NCI-H2081 treated with DMSO at 0.1 percent for 48 hours (cell line): ENCODE measurements at places on chromosomes 1 and 21.

DNA sequence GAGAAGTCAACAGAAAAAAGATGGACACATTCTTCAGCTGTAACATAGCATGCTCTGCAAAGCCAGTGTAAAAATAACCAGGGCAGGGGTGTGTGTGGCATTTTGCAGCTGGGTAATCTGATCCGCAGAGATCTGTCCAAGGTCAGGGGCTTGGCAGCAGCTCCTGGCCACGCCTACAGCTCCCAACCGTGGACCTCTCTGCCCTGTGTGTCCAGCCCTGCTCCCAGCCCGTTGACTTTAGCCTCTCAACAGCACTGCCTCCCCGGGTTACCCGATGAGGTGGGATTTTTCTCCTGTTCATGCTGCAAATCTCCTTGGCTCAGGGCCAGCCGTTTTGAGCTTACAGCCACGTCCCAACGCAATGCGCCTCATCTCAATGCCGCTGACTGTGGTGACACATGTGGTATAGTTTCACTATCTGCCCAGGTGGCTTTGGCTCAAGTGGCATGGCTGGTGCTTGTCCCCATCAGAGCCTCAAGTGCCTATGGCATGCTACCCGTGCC, 68.1 kb downstream of the VWA5B1 start:
- DNase-seq: no peak

DNA sequence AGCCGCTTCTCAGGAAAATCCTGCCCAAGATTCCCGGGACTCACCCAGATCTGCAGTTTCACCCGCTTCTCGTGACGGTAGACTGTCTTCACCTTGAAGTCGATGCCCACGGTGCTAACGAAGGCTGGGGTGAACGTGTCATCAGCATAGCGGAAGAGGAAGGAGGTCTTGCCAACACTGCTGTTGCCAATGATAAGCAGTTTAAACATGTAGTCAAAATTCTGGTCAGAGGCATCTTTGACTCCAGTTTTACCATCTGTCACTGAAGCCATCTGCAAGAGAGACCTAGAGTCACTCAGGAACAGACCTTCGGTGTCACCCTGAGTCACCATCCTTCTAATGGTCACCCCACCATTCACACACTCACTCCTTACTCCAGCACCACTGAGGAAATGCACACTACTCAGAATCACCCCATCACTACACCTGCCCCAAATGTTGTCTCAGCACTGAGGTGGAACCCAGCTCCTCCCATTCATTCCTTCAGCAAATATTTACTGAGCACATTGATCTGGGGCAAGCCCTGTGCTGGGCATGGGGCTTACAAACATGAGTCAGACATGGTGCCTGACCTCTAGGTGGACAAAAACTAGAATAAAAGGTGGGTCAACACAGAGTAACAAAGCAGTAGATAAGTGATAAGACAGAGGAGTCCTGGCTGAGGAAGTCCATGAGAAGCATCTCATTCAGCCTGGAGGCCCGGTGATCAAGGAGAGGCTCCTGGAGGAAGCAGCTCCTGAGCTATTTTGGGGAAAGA, 13.5 kb downstream of the RAB3B start:
- no peak for DNase-seq

GRCh38 chr1:115650961-115651360, 9.2 kb downstream of the VANGL1 start:
- DNase-seq: no peak

DNA sequence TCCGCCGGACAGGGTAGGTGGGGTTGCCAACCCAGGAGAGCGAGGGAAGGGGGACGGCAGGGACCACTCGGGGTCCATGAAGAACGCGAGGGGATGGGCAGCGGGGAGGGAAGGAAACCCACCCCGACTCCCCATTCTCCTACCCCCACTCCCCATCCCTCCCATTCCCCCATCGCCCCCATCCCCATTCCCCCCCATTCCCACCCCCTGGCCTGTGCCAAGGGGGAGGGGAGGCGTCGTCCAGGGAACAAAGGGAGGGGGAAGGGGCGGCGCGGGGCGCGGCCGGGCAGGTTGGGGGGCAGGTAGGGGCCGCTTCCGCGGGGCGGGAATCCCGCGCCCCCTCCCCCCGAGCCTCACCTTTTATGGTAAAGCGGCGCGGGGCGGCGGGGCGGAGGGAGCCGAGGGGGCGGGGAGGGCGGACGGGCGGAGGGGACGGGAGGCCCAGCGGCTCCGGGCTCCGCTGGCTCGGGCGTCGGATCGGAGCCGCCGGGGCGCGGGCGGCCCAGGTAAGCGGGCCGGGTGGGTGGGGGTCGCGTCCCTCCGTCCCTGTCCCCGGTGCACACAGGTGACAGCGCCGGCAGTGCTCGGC, at the start of gene FBLIM1:
Gene FBLIM1, plus strand, starts transcription at position 453 of the 589 bp plus-strand sequence. CDS start 6,189 bp downstream, outside the sequence.
- DNase-seq: no peak

- DNase-seq: no peak
Measured at GRCh38 chr1:79667848-79668696, 661.5 kb upstream of the ADGRL4 start.

DNA sequence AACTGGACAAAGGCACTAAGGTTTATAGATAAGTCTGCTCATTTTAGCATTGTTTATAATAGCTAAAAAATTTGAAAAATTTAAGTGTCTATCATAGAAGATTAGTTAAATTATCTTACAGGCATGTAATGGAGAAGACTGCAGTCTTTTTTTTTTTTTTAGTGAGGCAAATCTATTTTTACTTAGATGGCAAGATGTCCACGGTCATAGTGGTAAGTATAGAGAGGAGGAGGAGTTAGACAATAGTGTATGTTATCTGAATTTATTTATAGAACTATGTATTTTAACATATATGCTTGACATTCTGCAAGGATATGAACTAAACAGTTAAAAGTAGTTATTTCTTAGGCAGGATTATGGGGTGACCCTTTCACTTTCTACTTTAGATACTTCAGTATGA, 149.0 kb downstream of the SYT2 start:
- no peak for DNase-seq

GRCh38 chr21:45502600-45502999, 39.6 kb downstream of the SLC19A1 start:
- DNase-seq: no peak

DNA sequence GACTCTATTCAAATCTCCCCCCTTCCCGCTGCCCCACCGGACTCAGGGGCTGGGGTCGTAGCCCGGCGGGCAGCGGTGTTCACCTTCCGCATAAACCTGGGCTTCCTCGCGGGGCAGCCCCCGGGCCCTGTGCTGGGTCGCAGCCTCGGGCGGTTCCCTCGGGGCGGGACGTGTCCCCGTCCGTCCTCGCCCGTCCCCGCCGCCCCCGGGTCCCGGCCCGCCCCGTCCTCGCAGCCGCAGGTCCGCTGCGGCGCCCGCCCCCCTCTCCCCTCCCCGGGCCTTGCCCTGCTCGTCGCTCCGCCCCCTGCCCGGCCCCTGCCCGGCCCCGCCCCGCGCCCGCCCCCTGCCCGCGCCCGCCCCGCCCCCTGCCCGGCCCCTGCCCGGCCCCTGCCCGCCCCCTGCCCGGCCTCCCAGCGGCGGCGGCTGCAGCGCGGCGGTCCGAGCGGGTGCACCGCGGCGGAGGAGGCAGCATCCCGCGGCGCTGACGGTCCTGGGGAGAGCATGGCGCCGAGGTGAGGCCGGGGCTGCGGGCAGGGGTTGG, at the start of gene COL18A1:
Gene COL18A1, plus strand, starts transcription at position 436 of the 541 bp plus-strand sequence. Its CDS starts 66 bp downstream, at position 502.
- DNase-seq: no peak

- no peak for DNase-seq
Measured at GRCh38 chr1:93123201-93123783, 44.2 kb downstream of the MTF2 start.

- DNase-seq: no peak
Measured at GRCh38 chr1:59142311-59143132, 154.4 kb upstream of the FGGY start.

DNA sequence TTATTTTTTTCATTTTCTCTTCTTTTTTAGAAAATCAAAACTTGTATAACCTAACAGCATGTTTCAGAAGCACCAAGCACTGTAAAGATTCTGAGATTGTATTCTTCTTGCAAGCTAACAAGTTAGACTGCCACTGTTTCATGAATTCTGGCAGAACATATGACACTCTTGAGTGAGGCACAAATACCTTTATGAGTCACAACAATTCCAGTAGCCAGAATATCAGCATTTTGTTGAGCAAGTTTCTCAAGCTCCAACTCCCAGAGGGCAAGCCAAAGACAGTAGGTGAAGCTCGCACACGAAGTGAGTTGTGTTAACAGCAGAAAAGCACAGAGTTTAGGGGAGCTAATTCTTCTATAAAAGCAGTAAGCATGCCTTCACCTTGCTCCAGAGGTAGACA, 268.8 kb upstream of the NCAM2 start:
- DNase-seq: no peak

DNA sequence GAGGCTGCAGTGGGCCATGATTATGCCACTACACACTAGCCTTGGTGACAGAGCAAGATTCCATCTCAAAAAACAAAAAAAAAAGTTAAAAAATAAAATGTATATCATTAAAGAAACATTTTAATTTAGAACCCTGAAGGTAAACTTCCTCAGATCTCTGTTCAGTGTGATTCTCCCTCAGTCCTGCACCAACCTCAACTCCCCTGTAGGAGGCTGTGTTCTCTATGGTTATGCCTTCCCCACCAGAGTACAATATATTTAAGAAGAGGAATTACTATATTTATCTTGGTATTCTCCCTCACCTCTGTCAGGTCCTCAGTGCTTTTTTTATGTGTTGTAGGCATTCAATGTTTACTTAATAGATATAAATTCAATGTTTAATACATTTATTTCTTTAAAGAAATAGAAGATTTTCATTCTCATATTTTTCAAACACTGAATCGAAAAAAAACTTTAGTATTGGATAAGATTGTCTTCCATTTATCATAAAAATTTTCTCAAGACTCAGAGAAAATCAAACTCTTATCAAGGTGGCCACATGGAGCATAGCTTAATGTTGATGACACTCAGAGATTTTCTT, 4.8 kb upstream of the LRRC8B start:
- no peak for DNase-seq

DNA sequence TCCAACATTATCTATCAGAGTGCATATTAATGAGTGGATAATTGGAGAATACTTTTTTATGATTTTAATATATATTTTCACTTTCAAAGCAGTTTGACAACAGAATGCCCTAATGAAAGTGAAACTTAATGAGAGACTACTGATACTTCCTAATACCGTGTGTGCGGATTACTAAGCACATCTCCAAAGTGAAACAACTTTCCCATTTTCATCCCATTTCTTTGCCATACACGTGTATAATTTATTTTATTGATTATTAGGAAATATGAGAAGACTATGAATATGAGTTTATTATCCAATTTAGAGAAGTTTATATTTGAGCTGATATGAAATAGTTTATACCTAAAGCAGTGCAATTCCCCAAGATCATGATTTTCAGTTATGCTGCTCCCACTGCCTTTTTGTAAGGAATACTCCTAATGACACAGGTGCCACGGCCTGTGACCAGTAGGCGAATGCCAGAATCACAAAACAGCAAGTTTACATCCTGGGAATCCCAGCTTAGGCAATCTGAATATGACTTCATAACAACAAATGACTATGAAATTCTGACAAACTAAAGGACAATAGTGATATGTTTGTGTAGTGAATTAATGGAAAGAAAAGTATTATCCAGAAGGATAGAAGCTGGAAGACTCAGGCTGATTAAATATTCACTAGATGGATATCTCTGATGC, 202.9 kb downstream of the NCAM2 start:
- no peak for DNase-seq

- no peak for DNase-seq
Measured at GRCh38 chr1:183676586-183677189, 23.6 kb upstream of the APOBEC4 start.

DNA sequence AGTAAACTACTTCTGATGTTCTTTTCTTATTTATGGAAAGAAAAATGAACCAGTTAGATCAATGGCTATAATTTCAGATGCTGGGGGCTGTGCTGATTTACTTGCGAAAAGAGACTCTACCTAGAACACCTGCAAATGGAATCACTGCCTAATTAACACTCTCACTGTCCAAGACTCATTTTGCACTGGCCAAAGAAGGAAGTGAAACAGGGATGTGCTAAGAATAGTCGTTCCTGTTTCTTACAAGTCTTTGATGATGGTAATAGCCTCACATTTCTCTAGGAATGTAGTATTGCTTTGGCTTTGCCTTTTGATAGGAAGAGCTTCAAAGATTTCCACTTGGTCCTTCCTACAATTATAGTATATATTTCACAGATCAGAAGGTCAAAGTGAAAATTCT, 12.7 kb upstream of the TSNAX start:
- no peak for DNase-seq

GRCh38 chr21:45252448-45252925, 35.2 kb downstream of the POFUT2 start:
- DNase-seq: no peak

- DNase-seq: no peak
Measured at GRCh38 chr1:54996359-54996868, 2.3 kb upstream of the BSND start.

DNA sequence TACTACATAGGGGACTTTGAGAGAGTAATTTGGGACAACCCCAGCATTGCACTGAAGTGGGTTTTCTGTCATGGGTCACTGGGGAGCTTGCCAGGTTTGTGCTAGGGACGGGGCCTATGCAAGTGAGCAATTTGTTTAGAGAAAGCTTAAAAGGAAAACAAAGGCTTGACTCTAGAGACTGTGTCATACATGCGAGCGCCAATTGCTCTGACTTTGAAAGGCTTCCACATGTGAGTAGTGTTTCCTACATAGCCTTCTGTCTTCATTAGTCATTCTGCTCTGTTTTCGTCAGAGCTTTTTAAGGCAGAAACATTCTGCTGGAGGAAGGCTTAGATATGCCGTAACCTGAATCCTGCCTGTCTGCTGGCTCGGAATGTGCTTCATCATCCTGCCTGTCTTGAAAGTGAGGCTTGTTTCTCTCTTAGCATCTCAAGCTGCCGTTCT, 28.4 kb downstream of the TRIM45 start:
- DNase-seq: no peak

DNA sequence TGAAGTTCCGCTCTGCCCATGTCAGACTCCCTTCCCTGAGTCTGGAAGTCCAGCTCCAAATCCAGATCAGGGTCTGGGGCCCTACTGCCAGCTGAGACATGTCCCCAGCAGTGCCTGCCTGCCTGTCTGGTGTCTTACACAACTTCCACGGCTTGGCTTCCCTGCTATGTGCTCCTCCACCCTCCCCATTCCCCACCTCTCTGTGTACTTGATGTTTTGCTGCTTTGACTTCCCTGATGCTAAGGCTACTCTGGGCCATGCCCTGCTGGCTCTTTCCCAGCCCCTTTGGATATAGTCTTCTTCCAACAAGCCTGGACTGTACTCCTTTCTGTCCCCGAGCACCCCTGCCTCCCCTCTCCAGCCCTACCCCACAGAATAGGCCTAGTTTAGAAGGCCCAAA, 7.3 kb downstream of the GJA5 start:
- DNase-seq: no peak

DNA sequence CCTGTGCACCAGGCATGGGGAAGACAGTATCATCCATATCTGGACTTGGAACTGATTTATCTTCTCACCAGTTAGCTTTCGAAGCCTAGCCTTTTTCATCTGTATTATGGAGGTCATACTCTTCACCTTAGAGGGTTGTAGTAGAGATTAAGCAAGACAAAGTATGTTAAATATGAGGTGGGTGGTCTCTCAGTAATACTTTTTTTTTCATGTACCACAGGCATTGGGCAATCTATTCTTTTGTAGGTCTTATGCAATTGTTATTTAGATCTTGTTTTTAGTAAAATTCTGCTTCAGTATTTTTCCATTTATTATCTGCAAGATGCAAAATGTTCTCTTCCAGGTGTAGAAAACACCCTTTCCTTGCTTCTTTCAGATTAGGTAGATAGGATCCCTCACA, 35.2 kb upstream of the OR2B11 start:
- DNase-seq: no peak

GRCh38 chr1:12475530-12475934, 142.5 kb downstream of the DHRS3 start:
- DNase-seq: no peak
